ENCODE measurements at places on chromosomes 3 and 15.

DNA sequence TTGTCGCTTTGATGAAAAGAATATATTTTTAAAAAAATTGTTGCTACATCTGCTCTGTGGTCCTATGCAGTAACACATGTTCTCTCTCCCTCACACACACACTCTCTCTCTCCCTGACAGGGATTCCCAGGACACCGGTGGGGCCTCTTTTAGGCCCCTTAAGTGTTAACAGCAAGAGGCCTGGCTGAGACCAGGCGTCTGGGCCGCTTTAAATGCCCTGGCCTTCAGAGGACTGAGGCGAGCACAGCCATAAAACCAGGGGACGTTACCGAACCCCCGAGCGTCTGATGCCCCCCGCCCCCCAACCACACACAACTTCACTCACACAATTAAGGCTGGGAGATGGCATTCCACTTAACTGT is 1.7 kb downstream of the BNC1 start:
- no peak for DNase-seq

DNA sequence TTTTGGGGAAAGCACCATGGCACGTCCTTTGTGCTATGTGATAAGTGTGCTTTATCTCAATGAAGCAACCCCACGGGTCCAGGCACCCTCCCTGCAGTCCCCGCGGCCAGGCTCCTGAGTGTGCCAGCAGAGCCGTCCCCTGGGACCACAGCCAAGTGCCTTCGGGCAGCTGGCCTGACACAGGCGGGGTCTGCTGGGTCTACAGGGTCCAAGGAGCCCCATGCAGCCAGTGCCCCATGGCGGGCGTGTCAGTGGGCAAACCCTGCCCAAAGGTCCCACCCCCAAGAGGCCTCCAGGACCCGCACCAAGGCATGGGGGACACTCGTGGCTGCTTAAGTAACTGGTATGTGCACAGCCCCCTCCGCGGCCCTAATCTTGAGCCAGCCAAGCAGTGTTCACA is 35.3 kb downstream of the KLHL25 start:
- no peak for DNase-seq

DNA sequence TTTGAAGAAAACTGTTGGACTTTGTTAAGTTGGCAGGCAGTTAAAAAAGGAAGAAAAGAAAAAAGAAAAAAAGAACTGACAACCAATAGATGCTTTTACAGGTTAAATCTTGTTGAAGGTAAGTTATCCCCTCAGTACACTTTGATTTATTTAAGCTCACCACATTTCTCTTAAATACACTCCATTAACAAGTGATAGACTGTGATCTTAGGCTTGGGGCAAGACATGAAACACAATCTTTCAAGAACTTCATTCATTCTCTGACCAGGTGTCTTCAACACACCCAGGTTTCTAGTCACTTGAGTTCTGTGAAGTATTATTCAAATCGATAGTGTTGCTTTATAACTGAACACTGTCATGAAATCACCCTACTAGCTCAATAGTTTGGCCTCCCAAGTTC is 751.9 kb downstream of the ROBO1 start:
- DNase-seq = no peak

DNA sequence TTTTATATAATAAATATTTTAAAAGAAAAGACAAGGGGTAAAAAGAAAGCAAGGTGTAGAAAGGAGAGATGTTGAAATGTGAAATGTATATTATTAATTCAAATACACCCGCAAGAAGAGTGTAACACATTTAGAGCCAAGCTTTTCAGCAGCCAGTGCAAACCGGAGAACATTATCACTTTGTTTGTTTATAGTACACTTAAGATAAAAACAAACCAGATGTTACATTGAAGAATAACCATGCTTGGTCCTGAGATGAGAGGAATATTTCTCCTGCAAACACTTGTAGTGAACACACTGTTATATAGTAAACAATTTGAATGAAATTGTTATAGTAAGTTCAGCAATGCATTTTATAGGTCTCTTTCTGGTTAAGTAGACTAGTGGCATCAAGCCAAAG is 1441.5 kb downstream of the OTOL1 start:
- DNase-seq = no peak

GRCh38 chr15:100847194-100847593 is 32.4 kb upstream of the ALDH1A3 start:
- no peak for DNase-seq

DNA sequence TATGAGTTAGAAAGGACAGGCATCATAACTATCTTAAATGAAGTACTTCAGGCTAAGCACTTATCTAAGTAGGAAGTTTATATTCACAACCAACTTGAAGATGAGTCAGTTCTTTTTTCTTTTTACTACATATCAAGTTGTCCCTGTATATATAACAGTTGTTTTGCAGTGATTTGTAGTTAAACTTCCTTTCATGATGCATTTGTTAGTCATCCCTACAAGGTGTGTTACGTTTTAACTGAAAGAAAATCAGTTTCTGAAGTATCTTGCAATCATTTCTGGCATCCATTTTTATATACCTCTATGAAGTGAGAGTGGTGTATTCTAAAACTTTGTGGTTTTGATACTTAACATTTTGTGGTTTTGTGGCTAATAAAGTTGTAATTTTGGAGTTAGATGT is 46.1 kb downstream of the ZFAND6 start:
- DNase-seq = peak; percentile 46

DNA sequence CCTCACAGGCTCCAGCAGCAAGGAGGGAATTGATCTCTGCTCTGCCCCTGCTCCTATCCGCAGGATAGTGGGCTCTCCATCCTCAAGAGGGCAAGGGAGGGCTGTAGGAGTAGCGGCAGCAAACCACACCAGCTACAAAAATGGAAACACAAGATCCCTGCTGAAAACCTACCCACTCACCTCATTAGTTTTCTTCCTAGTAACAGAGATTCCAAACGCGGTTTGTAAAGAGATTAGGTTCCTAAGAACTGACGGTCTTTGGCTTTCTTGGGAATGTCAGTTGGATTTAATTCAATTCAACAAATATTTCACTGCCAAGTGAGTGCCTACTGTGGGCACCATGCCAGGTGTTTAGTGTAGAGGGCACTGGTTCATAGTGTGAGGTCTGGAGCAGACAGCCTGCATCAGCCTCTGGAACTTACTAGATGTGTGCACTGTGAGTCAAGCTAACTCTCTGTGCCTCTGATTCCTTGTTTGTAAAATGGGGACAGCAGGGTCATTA is 84.7 kb downstream of the MRPL46 start:
- DNase-seq = no peak

GRCh38 chr3:157586293-157586692 is 83.1 kb upstream of the VEPH1 start:
- no peak for DNase-seq

GRCh38 chr3:132382688-132383194 is 34.6 kb upstream of the DNAJC13 start:
- DNase-seq = no peak

DNA sequence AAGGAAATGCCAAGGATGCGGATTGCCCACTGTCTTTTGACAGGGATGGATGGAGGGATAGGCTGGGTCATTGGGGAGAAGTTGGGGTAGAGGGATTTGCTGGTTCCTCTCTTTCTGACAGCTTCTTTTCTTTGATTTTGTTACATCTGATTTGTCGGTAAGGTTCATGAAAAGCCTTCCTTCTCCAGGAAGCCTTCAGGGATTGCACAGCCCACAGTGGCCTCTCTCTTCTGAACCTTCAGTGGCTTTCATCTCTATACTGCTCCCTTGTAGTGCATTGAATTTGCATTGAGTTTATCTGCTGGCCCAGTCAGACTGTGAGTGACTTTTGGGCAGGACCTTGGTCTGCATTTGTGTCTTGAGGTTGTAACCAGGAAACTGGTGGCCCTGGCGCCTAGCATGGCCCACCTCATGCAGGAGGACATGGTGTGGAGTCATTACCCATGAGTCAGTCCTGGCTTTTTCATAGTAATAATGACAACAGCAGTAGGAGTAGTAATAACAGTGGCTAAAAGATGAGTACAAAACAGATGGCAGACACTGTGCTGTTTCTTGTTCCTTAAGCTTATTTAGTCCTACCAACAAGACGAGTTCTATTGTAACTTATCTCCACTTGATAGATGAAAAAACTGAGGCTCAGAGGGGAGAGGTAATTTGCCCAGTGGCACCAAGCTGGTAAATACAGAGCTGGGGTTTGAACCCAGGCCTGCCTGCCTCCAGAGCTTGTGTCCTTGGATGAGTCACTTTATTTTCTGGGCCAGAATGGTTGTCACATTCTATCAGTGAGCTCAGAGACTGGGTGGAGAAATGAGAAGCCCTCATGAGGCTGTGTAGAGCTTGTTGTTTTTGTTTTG is 28.4 kb downstream of the SMAD6 start:
- peak; percentile 50 for DNase-seq

- DNase-seq = no peak
Measured at GRCh38 chr3:129556890-129557547, 14.0 kb downstream of the H1-8 start.

DNA sequence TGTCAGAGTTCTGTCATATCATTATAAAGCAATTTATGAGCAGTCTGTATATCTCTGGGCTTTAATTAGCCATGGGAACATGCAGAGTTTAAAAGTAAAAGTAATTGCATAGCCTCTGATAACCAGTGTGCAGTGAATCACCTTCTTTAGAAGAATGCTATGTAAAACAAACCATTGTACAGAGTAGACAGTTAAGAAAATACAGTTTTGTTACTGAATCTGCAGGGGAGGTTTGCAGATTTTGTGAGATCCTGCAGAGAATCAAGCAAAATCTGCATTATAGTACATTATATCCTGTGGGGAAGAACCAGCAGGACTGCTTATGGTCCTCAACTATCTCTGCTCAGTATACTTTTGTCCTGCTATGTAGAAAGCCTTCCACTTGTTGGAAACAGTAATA is 396.2 kb upstream of the NAALADL2 start:
- no peak for DNase-seq

DNA sequence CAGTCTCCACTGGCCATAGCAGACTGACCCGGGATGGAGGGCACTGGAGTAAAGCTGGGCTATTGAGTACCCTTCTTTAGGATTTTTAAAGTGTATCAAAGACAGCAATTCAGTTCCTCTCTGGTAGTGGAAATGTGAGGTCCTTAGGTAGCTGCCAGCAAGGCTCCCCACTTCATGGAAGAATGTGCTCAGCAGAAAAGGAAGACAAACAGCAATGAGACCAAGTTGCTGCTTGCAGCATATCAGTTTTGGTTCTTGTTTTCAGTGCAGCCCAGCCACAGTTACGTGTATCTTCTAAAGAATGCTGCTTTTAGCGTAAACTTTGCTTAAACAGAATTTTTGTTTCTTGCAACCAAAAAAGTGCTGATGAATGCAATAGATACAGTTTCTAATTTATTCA is 374.0 kb upstream of the CBLB start:
- no peak for DNase-seq

DNA sequence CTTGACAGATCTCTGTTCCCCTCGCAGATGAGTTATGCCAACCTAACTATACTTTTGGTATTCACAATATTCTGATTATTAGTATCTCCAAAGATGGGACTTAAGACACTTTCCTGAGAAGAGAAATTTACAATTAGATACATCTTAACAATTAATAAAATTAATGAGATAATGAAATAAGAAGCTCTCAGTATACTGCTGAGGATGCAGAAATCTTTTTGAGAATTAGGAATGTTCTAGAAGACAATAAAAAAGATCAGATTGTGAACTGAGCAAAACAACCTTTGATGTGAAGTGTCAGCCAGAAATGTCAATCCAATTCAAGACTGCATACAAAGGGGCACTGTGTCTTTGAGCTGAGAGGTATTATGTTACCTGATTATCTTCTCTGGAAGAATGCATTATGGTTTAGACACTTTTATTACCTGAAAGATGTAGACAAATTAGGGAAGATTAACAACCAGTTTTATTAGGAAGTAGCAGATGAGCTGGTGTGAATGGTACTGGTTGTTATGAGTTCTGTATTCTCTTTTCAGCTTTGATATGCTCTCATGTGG is 262.9 kb downstream of the TIGIT start:
- no peak for DNase-seq

DNA sequence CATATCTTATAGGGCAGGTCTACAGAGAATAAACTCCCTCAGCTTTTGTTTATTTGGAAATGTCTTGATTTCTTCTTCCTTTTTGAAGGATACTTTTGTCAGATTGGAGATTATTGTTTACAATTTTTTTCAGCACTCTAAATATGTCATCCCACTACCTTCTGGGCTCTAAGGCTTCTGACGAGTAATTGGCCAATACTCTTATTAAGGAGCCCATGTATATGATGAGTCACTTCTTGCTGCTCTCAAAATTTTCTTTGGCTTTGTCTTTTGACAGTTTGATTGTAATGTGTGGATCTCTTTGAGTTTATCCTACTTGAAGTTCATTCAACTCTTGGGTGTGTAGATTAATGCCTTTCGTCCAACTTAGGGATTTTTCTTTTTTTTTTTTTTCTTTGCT is 28.9 kb upstream of the CD200R1L start:
- DNase-seq = no peak

- DNase-seq = peak; percentile 70
Measured at GRCh38 chr15:99845009-99845408, 111.8 kb upstream of the LYSMD4 start.

- DNase-seq = no peak
Measured at GRCh38 chr3:195697582-195698324, 23.0 kb upstream of the MUC20 start.

DNA sequence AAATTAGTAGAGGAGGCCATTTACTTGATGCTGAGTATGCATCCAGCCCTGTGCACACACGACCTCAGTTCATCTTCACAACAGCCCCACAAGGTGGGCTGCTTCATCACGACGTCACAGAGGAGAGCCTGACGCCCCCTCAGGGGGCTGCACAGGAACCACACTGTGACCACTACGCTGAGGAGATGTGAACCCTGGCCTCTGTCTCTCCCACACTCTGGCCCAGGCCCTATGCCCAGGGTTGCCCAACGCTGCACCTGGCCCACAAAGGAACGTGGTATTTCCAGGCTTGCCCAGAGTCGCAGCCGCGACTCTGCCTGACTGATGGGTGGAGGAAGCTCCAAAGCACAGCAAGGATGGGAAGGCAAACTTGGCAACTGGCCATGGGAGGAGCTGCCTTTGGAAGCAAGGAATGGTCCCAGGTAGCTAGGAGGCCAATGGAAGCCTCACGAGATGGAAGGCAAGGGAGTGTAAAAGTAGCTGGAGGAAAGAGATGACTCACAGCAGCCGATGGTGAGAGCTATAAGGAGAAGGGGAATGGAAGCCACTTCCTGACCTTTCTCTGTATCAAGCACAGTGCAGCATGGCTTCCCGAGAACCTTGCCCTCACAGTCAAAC is 226.0 kb downstream of the KLF13 start:
- DNase-seq = no peak

DNA sequence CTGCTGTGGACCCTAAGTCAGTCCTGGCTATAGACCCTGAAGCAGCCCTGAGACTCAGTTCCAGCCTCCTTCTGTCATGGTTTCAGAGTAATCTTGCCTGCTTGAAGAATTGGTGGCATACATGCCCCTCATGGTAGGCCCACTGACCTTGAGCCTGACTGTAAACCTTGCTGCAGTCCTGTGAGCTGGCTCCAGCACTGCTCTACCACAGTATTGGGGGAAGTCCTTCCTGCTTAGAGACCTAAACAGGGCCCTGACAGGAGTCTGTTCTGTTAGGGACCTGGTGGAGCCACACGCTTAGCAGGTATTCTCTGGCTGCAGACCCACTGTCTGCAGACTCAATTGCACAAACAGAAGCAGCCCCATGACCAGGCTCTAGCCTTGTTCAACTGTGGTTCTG is 47.1 kb downstream of the OXSM start:
- DNase-seq = no peak

- DNase-seq = no peak
Measured at GRCh38 chr15:98906712-98907083, 100.9 kb downstream of the PGPEP1L start.

GRCh38 chr3:95227092-95227491 is 1164.2 kb downstream of the NSUN3 start:
- no peak for DNase-seq

GRCh38 chr3:38519651-38520050 is 23.5 kb downstream of the EXOG start:
- no peak for DNase-seq

All from activated CD4-positive, alpha-beta T cell treated with anti-CD3 and anti-CD28 coated beads, Interleukin-2, amount 50 U/mL, for 16 hours (primary cell).